RPMI7951 (cell line): ENCODE measurements at places on chromosomes 12 and 14. TPM values are rescaled to one million over a fixed set of nuclear protein-coding genes. Genes with fewer than 3 reads are reported as not detected.

The NKX2-8 gene
- not detected in 2 replicates for total RNA-seq

The SERPINA9 gene
- total RNA-seq: not detected in 2 replicates

DNA sequence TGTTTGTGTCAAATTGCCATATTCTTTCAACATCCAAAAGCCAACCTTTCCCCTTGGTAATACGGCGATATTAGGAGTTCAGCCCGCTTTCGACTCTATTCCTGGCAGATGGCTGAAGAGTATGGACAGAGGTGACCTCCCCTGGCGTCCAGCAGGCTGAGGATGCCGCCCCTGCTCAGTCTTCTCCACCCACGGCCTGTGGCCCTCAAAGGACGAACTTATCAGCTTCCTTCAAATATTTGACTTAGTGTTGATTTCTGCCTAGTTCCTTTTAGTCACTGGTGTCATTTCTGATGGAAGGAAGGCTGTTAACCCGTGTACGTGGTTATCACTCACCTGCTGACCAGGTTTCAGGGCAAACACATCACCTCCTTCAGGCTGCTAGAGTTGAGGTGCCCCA is 65.0 kb downstream of the TESC start:
- no peak for DNase-seq

DNA sequence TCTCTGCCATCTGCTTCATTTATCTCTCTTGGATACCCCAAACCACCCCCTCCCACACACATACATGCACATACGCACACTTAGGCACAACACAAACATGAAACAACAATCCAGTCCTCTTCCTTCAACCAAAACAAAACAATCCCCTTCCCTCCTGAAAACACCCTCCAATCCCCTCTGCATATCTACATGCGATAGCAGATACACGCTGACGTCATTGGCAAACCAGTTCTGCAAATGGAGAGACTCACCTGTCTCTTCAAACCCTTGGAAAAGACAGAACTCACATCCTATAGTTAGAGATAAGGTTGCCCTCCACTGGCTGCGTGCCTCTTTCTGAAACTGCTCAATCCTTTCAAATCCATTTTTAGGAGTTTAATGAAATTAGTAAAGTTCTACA is 37.2 kb upstream of the RMST start:
- no peak for DNase-seq

GRCh38 chr12:4276524-4277204 is 3.1 kb downstream of the CCND2 start:
- DNase-seq: peak; percentile 61
